ENCODE measurements at places on chromosomes 13 and 19.

DNA sequence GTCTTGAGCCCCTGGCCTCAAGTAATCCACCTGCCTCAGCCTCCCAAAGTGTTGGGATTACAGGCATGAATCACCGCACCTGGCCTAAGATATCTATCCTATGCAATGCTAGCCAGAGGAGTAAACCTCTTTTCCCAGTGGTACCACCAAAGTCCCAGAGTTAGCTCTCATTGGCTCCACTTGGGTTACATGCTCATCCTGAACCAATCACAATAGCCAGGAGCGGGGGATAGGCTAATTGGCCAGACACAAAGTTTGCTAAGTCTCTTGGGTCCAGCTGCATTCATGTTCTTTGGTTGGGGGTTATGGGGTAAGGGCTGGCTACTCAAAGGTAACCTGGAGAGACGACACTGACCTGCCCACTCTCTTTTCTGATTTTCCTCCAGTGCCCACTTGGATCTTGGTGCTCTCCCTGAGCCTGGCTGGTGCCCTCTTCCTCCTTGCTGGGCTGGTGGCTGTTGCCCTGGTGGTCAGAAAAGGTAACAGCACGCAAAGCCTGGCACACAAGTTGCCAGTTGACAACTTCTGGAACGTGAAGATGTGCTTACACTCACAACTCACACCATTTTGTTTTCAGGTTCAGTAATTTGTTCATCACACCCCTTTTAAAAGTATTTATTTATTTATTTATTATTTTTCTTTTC, 7.8 kb downstream of the C19orf38 start:
- peak; percentile 48 for DNase-seq

GRCh38 chr13:59451236-59451635, 712.5 kb downstream of the DIAPH3 start:
- no peak for DNase-seq

DNA sequence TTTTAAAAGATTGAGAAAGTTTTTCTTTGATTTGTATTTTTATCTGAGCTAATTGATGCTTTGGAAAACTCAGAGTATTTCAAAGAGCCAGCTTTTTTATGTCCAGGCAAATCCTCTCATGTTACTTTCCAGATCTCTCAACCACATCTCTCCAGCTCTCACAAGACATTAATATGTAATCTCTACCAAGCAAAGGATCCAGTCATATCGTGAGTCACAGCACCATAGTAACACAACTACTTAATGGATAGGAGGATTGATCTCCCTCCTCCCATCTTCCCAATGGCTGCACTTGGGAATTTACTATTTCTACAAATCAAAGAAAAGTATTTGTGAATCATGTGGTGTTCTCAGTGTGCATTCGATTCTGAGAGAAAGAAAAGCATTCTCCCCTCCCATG, 63.3 kb downstream of the POU4F1 start:
- DNase-seq = no peak

- no peak for DNase-seq
Observed at GRCh38 chr13:30338331-30338851, 31.0 kb upstream of the KATNAL1 start.

DNA sequence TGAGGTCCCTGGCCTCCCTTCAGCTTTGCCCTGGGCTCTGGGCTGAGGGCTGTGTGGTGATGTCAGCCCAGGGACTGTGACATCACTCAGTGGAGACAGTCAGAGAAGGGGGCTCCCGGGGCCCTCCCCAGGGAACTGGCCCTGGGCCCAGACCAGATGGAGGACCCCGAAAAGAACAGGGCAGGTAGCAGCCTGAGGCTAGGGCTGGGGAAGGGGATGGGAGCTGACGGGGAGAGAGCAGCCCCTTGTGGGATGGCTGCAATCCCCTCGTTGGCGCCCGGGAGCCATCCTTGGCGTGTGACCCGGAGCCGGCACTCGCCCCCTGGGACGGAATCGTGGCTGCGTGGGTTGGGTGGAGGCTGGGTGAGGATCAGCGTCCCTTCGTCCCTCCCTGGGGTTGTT, 13.6 kb downstream of the CSNK1G2 start:
- no peak for DNase-seq

GRCh38 chr13:21557995-21558394, 46.0 kb downstream of the MICU2 start:
- DNase-seq = peak; percentile 9

DNA sequence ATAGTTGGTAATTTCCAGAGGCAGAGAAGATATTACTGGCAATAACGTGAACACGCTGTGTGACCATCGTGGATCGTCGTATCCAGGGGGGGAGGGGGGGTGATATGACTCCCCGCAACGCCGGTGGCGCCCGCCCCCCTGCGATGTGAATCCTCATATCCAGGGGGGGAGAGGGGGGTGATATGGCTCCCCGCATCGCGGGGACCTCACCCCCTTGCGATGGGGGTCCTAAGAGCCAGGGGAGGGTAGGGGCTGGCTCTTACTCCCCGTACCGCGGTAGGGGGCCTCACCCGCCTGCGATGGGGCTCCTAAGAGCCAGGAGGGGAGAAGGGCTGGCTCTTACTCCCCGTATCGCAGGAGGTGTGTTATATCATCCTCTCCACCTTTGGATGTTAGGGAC, 31.3 kb upstream of the RGCC start:
- no peak for DNase-seq

DNA sequence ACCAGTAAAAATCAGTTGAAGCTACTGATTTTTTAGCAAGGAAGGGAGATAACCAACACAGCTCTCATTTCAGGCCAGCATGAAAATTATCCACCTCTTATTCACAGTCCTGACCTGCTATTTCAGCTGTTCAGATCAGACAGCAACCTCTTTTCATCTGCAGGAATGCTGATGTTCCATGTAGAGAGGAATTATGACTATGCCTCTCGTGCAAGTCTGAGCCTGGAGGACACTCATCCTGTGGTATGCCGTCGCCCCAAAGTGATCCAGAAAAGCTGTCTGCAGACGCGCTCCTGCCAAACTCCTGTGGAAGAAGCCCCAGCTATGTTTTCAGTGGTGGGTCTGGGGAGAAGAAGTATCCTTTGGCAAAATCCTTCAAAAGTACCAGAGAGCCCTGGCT, 563.5 kb upstream of the SLITRK1 start:
- no peak for DNase-seq

DNA sequence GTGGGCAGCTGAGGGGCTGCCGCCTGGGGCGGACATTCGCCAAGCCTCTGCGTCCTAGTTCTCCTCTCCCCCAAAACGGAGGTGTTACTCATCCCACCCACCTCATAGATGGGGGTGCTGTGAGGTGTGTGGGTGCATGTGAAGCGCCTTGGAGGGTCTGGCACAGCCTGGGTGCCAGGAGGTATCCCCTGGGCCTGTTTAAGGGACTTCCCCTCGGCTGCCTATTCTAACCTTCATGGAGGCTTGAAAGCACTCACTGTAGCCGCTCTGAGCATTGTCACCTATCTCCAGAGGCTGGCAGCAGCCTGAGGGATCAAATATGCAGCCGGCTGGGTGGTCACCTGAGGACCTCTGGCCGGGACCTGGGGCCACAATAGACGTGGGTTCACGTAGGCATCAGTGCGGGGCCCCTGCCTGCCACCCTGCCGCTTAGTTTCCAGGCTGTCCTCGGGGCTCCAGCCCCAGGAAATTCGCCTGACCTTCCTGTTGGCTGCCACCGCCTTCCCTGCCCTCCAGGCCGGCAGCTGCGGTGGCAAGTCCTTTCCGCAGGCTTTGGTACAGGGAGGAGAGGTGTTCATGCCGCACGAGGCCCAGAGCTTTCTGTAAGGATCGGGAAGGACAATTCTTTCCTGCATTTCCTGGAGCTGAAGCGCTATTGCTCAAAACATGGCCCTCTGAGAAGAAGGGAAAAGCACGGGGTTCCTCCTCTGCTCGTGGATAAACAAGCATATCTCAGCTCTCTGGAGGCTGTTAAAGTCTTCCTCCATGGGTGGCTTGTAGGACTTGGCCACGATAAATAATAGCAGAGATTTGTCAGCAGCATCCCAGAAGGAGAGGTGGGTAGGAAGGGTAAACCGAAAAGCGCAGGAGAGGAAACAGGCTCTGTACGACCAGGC, 4.6 kb downstream of the COL4A2 start:
- no peak for DNase-seq

DNA sequence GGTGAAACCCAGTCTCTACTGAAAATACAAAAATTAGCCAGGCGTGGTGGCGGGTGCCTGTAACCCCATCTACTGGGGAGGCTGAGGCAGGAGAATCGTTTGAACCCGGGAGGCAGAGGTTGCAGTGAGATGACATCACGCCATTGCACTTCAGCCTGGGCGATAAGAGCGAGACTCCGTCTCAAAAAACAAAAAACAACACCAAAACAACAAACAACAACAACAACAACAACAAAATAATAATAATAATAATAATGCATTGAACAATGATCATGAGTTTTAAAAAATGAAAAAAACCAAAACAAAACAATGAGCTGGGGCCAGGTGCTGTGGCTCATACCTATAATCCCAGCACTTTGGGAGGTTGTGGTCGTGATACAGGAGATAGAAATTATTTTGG, 23.1 kb upstream of the HOMER3 start:
- DNase-seq = no peak

- peak; percentile 22 for DNase-seq
Observed at GRCh38 chr19:8655340-8655709, 24.9 kb downstream of the NFILZ start.

- DNase-seq = no peak
Observed at GRCh38 chr13:50584856-50585580, 258.5 kb downstream of the DLEU7 start.

GRCh38 chr13:90899416-90899815, 448.1 kb upstream of the MIR17HG start:
- DNase-seq = no peak

GRCh38 chr13:62176051-62176450, 760.4 kb upstream of the PCDH20 start:
- DNase-seq = no peak

GRCh38 chr13:76894401-76895110, 8.4 kb upstream of the KCTD12 start:
- DNase-seq = no peak

- DNase-seq = no peak
Observed at GRCh38 chr13:25860862-25861261, 191.0 kb downstream of the SHISA2 start.

DNA sequence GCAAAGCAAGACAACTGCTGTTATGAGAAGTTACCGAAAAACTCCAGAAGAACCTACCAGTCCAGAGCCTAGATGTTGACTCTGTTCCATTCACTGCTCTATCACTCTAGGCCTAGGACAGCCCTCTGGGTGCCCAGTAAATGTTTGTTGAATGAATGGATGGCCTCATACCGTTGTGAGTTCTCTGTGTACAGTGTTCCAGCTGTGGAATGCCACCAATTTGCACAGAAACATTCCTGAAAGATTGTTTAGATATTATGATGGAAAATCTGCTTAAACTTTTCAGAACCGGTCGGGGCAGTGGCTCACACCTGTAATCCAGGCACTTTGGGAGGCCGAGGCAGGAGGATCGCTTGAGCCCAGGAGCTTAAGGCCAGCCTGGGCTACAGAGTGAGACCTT, 1.3 kb upstream of the FBL start:
- DNase-seq = no peak

Data from SK-N-SH (cell line).